ENCODE measurements at places on chromosomes 5 and 9. TPM values are rescaled to one million over a fixed set of nuclear protein-coding genes. Genes with fewer than 3 reads are reported as not detected.

SPEF2 gene
- polyA plus RNA-seq, result 55.2 TPM

FABP6 gene
- polyA plus RNA-seq, result not detected

OR1J2 gene
- polyA plus RNA-seq, result not detected

DNA sequence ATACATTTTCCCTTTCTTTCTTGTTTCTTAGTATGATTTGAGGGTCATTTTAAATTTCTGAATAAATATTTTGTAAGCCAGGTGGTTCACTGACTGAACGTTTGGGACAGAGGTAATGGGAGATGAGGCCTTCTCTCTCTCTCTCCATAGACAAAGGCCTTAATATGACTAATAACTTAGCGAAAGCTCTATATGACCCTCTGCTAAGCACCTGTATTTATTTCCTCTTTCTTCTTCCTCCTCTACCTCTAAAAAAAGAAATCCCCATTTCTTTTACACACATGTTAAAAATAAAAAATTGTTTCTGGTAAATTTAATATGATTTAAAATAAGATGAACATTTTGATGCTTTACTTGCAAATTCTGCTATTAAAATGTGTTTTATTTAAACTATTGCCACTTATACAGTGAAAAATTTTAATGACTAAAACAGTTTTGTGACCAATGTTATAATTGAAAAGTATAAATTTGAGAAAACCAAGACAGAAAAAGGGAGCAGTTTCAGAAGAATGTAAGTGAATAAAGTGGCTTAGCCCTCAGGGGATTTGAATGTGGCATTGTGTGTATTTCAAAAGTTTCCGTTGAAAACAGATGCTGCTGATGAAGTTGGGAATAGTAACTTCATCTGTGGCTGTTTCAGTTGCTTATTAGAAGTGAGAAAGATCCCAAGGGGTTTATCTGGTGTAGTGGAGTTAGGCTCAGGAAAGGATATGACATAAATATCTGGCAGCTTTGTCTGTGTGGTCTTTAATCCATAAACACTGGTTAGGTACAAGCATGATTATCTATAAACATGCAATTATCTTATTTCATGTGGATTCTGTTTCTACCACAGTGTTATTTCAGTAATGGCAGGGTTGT is 128.6 kb upstream of the GRHPR start:
- DNase-seq, result no peak

- no peak for DNase-seq
These were observed 14.5 kb downstream of the SLC23A1 start for GRCh38 chr5:139368613-139369012.

DNA sequence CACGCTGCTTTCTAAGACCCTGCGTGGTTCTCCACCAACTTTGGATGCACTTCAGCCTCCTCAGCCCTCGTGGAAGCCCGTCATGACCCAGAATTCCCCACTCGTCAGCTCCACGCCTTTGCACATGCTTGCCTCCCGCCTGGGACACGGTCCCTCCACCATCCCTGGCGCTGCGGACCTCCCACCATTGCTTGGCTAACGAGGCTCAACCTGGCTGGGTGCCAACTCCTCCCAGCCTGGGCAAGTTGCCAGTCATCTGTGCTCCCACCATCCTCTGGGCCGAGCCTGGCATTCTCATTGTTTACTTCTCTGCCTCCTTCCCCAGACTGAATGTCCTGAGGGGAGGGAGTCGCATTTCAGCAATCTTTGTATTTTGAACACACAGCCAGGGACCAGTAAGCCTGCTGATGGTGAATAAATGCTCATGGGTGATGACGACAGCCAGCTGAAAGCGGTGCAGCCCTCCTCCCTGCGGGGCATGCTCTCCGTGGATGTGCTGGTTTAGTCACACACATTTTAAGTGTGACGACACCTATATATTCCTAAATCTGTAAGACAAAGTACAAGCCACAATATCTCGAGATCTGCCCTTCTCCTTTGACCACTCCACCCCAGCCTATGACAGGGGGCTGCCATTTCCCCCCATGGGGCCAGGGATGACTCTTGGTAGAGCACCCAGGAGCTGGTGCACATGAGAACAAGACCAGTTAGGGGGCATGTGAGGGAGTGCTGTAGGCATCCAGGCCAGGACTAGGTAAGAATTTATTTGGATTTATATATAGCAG is 37.6 kb downstream of the ANKRD33B start:
- DNase-seq, result peak; percentile 65

DNA sequence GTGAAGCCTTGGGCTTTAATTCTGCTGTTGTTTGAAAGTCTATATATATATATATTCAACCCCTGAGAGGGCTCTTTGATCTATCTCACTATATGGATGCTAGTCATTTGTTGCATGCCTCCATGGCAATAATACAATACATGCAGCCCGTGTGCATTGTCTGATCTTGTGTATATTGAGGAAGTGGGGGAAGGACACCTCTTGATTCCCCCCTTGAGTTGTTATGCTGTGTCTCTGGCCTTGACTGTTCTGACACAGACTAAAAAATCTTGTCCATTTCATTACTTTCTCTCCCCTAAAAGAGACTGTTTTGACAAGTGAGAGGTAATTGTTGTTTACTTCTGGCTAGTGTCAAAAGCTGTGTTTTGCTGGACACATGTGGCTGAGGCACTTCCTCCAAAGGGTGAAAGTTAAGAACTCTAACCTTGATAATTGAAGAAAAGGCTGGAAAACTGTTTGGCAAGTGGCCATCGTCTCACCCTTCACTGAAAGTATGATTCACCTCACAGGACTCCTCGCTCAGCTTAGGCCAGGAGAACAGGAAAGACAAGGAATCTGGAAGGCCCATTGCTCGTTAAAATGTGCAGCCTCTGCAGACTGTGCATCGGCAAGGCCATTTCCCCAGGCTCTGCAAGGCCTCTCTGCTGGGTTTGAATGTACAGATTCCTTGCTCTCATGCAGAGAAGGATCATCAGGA is 304.0 kb downstream of the PRELID2 start:
- no peak for DNase-seq

DNA sequence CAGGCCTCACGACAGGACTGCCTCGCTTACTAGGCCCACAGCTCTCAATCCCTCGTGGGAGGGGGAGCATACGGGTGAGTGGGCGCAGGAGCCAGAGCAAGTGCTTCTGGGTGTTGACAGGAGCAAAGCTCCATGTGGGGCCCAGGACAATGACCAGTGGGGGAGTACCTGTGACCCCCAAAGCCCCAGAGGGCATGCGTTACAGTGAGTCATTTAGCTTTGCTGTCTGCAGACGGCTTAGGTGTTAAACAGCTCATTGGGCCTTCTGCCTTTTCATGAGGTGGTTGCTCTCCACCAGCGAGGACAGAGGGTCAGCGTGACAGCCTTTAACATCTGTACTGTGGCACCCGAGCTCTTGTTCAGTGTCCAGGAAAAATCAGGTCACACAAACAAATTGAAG is 78.2 kb downstream of the GRAMD2B start:
- no peak for DNase-seq

DNA sequence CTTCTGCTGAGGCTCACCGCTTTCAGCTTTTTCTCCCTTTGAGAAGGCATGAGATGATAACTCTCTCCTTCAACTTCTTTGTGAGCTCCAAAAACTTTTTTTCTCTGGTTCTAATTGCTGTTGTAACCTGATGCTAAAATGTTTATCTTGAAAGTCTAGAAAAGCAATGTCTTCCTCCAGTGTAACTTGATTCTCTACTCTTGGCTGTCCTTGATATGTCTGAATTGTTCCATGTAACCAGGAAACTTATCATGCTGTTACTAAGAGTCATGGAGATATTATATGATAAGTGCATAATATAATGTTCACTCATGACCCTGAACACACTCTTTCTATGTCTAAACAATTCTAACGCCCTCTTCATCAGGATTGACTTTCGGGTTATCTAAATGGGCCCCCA is 128.0 kb upstream of the ABCA1 start:
- no peak for DNase-seq

- no peak for DNase-seq
These were observed 49.8 kb upstream of the SH3PXD2B start for GRCh38 chr5:172503925-172504700.

DNA sequence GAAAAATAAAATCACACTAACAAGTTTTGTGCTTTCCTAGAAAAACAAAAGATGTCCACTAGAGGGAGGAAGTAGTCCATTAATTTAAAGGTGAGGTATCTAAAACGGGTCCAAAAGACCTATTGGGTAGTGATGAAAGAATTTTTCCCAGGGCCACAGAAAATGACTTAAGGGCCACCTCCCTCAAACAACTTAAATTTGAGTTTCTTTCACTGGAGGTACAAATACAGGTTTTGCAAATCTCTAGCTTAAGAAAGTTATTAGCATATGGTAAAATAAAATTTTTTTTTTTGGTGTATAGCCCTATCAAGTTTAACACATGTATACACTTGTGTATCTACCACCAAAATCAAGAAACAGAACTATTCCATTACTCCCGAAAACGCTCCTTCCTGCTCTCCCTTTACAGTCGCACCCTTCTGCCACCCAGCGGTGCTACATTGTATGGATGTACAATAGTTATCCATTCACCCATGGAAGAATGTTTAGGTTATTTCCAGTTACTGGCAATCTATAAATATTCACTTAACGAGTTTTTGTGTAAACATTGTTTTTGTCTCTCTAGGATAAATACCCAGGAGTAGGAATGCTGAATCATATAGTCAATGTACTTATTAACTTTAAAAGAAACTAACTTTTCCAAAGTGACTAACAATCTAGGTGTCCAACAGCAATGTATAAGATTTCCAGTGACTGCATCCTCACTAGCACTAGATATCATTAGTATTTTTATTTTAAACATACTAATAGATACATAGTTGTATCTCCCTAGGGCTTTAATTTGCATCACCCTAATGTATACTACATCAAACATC is 21.9 kb downstream of the DEPDC1B start:
- DNase-seq, result no peak

DNA sequence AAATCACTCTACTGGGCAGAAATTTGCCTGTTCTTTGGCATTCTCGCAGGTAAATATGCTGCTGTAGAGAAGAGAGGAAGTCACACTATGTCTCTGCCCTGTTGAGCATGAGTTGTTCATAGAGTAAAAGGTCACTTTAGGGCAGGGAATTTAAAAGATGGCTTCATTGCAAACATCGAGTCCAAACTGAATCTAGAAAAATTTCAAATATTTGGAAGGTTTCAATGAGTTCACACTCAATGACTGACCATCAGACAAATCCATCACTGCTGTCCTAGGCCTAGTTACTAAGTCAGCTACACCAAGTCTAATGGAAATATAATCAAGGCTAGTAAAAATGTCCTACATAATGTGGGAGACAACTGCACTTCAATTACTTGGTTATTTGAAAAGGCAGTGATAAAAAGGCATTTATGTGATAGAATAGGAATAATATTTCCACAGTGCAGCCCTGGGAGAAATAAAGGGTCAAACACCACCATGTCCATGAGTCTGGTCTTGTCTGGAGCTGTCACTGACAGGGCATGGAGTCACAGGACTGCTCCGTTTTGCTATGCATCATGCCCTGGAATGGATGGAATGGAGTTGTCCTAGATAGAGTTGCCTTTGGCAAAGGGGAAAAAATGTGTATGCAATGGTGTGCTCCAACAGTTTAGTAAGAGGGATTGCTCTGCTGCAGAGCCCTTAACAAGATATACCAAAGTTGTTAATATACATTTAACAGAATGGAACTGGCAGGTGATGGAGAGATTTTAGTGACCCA is 218.5 kb upstream of the DAPK1 start:
- DNase-seq, result no peak

- DNase-seq, result no peak
These were observed 70.0 kb upstream of the KLF4 start for GRCh38 chr9:107559494-107560086.

GRCh38 chr9:112028242-112029221 is 131.9 kb downstream of the UGCG start:
- no peak for DNase-seq

DNA sequence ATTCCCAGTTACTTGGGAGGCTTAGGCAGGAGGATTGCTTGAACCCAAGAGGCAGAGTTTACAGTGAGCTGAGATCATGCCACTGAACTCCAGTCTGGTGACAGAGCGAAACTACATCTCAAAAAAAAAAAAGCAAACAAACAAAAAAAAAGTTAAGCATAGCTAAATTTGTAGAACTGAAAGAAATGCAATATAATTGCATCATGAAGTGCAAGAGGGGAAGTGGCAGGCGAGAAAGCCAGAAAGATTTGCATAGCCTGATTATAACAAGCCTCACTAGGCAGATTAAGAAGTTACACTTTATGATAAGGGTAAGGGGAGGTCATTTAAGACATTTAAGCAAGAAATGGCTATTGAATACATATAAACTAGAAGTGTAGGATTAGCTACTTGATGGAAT is 187.1 kb downstream of the EDIL3 start:
- DNase-seq, result no peak

GRCh38 chr9:132800038-132800648 is 77.9 kb downstream of the AK8 start:
- peak; percentile 62 for DNase-seq

DNA sequence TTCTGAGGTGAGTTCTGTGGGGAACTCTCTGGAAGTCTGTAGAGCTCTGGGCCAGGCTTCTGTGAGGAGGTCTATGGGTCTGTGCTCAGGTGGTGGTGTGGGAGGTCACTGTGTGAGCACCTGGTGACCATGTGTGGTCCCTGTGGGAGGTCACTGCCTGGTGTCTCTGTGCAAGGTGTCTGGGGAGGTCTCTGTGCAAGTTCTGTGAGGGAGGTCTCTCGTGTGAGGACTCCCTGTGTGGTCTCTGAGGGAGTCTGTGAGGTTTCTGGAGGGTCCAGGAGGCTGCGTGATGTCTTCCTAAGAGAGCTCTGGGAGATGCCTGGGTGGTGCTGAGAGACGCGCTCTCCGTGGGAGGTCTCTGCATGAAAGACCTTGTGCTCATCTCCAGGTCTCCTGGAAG is 6.0 kb upstream of the SPATA31E1 start:
- DNase-seq, result no peak

DNA sequence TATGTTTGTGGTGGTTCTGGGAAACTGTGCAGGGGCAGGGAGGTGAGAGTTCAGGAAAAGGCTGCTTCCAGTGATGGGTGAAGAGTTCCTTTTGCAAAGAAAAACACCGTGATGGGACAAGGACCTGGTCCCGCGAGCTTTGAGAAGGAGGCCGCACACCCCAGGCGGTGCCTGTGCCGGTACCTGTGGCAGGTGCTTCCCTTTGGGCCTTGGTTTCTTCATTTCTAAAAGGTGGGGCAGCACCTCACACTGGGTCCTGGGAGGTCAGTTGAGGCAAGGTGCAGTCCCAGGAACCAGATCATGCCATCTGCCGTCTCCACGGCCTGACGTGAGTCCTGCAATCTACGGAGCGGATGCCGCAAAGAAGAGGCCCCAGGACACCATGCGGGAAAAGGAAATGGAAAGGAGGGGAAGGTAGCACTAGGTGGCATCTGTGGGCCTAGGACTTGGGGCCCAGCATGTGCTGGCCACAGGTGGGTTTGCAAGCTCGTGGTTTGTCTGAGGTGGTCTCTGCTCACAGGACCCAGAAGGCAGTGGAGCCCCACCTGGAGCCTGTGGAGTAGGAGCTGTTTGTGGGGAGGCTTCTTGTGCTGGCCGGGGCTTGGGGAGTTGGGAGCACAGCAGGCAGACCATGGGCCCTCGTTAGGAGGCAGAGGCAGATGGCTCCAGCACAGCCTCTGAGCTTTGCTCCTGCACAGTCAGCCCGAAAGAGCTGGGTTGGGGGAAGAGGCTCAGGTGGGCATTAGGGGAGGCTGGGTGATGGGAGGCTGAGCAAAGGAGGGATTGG is 131.6 kb downstream of the CACNA1B start:
- no peak for DNase-seq

- no peak for DNase-seq
These were observed 20.9 kb downstream of the DNAJB5 start for GRCh38 chr9:35010351-35010958.

GRCh38 chr5:173512637-173513435 is 103.6 kb downstream of the BOD1 start:
- DNase-seq, result no peak
